Activated CD8-positive, alpha-beta T cell treated with anti-CD3 and anti-CD28 coated beads, Interleukin-2, amount 10 ng/mL, durations not matched to agents 7 days and 5 days (primary cell): ENCODE measurements at places on chromosomes 5 and 9.

GRCh38 chr9:7996558-7996957 is 197.0 kb upstream of the DMAC1 start:
- no peak for DNase-seq

DNA sequence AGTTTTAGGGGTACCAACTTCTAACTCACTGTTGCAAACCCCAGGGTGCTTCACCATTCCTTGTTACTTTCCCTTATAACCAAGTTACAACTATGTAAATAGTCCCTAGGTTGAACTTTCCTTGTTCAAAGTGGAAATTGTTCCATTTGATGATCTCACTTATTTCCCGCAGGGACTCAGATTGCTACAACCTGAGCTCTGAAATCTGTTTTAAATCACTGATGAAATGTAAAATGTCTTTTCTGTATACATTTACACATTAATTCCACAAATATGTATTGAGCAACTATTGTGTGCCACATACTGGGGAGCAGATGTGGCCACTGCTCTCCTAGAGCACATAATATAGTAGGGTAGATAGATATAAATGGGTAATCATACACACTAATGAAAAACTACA is 69.1 kb upstream of the TARS1 start:
- no peak for DNase-seq

DNA sequence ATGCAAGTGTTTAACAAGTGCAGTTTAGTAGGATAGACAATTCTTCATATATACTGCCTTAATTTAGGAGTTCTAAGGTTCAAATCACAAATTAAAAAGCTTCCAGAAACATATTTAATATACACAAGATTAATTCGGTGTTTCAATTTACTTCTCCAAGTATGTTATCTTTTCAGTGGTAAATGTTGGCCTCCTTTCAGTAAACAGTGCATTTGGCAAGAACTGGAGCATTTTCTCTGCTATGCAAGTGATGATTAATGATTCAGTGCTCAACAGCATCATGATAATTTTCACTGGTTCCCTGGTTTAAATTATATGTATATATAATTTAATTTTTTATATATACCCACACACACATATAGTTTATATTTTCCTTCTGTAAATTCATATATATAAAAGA is 541.7 kb downstream of the EFNA5 start:
- no peak for DNase-seq

- no peak for DNase-seq
Observed at GRCh38 chr5:36392186-36392585, 90.5 kb upstream of the RANBP3L start.

- DNase-seq: no peak
Observed at GRCh38 chr9:85658716-85659115, 83.0 kb downstream of the AGTPBP1 start.

DNA sequence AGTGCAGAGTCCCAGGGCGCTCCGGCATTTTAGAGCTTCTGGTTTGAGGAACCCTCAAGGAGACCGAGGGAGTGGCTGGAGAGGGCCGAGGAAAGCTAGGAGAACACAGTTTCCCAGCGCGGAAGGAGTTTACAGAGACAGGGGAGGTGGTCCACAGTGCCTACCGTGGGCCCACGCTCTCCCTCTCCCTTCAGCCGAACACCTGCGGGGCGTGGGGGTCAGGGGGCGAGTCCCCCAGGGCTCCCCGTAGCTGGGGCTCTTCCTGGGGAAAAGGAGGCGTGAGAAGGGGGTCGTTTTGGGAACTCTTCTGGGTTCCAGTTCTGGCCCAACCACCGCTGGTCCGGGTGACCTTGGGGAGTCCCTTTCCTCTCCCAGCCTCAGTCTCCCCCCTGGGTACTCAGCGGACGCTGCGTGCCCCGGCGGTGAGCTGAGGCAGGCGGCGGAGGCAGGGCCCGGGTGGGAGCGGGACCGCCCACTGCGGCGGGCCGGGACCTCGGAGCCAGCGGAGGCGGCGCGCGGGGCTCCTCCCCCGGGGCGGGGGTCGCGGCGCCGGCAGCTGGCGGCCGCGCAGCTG is 368 bp upstream of the FRMPD1 start:
- DNase-seq: no peak

DNA sequence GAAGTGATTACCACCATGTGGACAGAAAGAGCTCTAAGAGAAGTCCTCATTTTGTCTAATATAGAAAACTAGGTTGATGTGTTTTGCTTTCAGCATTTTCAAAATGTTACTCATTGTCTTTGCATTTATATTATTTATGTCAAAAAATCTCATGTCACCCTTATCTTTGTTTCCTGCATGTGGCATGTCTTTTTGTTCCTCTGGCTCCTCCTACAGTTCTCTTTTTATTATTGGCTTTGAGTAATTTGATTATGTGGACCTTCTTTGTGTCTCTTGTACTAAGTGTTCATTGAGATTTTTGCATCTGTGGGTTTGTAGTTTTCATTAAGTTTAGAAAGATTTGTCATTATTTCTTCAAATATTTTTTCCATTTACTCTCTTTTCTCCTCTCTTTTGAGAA is 58.8 kb downstream of the GNG10 start:
- DNase-seq: no peak

GRCh38 chr9:131617611-131618010 is 72.3 kb downstream of the PRRT1B start:
- no peak for DNase-seq

DNA sequence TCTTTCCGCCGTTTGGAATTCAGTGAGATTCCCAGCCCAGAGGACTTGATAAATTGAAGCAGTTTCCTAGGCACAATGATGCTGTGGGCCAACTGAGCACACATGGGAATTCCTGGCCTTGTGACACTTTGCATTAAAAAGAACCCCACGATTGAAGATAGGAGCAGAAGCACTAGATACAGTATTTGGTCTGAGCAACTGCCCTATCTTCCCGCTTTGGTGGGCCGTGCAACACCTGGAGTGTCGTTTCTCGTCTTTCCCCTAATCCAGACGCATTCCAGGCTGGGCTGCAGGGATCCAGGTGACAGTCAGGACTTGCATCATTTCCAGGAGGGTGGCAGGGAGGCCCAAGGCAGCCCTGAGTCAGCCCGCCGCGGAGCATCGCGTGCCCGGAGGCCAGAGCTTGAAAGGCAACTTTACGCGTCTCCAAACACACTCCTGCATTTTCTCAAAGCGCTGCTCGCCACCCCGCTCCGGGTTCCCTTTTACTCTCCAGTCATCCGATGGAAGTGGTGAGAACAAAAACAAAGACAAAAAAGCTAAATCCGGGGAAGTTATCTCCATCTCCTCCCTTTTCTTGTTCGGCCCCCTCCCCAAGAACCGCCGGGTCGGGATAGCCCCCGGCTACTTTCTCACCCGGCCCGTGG is 753 bp upstream of the STC2 start:
- DNase-seq: peak; percentile 42

GRCh38 chr5:38789777-38790176 is 56.0 kb upstream of the OSMR start:
- DNase-seq: no peak

DNA sequence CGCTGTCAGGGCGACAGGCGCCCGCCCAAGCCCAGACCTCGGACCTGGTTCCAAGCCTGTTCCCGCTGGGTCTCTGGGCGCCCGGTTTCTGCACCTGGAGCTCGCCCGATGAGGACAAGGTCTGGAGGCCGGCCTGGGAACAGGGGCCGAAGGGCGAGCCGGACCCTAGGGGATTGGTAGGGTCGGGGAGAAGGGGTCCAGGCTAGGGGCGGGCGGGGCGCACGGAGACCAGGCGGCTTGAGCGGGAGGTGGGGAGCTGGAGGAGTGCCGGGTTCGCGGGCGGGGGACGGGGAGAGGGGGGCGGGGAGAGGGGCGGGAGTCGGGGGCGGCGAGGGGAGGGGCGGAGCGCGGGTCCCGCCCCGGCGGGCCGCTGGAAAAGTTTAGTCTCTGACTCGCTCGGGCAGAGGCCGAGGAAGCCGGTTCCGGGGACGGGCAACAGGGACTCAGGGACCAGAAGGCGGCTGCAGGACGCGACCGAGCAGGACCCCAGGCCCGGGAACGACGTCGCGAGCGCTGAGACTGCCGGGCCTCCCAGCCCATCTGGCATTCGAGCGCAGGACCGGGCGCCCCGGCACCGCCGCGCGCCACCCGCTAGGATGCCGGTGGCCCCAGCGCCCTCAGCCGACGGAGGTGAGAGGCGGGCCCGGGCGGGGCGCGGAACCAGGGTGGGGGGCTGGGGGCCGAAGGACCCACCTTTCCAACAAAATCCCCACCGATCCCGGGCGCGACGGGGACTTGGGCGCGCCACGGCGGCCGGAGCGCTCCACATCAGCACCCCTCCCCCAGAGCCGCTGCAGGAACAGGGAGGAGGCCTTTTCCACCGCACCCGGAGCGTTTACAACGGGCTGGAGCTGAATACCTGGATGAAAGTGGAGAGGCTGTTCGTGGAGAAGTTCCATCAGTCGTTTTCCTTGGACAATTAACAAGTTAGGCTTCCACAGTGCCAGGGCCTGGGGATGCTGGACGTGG is at the start of gene S1PR3:
Gene S1PR3 (plus strand): TSS at position 403 of the 969 bp plus-strand sequence. CDS start 9,733 bp downstream, outside the sequence.
- DNase-seq: no peak

GRCh38 chr9:127463911-127464310 is 12.6 kb downstream of the LRSAM1 start:
- no peak for DNase-seq

GRCh38 chr9:127030814-127031740 is 91.4 kb downstream of the ANGPTL2 start:
- DNase-seq: no peak

DNA sequence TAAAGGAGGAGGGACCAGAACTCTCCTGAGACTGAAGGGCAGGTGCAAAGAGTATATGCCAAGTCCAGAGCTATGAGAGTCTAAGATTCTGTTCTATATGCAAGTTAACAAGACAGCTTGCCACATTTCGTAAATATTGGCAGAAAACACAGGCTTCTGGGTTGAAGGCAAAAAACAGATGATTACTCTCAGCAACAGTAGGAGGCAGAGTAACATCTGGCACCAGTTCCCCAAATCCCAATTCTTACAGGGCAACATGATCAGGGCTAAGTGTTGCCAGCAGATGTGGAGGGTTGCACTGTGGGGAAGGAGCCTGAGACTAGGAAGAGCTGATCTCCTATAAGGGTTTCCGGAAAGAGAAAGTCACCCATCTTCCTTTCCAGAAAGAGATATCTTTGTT is 179.4 kb downstream of the PJA2 start:
- DNase-seq: no peak

DNA sequence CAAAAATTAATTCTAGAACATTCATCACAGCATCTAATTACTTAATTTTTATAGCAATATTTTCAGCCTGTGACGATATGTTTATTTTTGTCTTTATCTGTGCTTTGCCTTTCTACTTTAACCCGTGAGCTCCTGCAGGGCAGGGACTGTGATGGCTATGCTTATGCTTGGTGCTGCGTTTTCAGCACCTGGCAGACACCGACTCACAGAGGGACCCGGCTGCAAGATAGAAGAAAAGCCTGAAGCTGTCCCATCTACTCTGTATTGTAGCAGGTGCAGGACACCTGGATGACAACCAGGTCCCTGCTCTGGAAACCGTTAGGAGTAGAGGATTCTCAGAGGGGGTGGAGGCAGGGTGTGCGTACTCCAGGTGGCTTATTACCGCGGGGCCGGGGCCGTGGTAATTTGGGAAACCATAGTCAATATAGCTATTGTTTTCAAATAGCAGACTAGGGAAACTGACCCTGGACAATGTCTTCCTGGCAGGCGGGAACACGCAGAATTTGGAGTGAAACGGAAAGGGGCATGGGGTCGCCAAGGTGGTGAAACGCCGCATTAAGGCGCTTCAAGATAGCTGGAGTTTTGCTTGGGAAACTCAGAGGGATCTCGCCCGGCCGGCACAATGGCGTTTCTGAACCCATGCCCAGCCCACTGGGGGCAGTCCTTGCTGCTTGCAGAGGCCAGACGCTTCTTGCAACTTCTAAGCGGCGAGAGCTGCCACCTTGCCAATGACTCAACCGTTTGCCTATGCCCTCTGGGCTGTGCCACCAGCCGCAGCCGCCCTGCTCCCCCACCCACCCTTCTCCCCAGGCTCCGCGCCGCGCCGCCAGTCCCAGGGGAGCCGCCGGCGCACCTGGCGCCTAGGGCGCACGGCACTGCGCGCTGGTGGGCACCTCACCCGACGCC is 140.1 kb upstream of the PALM2AKAP2 start:
- DNase-seq: no peak

DNA sequence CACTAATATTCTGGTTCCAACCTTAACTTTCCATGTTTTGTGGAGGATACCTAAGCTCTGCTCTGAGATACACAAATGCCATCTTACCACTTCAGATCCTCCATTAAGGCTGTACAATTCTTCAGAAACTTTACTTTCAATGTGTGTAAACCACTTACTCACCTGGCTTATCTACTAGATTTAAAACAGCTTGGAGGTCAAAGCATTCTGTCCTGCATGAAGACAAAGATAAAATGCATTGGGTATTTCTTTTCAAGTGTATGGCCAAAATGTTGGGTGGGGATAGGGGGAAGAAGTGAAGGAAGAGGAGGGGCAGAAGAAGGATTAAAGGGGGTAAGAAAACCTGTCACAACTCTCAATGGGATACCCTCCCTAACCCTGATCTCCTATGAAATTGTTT is 939 bp downstream of the GOLGA1 start:
- no peak for DNase-seq

DNA sequence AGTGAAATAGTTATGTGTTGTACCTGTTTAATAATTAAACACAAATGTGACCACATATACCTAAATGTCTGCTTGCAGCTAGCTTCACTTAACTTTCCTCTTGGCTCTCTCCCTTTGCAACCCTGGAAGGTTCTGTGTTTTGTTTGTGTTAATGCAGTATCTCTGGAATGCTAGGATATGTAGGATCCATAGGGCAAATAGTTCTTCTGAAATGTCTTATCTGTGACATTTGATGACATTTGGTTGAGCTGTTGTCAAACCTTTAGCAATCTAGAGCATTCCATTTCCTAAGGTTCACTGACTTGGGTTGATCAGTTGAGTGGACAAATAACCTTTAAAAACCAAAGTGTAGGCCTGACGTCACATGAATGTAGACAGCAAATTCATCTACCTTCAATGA is 21.8 kb downstream of the CTNNA1 start:
- DNase-seq: no peak

DNA sequence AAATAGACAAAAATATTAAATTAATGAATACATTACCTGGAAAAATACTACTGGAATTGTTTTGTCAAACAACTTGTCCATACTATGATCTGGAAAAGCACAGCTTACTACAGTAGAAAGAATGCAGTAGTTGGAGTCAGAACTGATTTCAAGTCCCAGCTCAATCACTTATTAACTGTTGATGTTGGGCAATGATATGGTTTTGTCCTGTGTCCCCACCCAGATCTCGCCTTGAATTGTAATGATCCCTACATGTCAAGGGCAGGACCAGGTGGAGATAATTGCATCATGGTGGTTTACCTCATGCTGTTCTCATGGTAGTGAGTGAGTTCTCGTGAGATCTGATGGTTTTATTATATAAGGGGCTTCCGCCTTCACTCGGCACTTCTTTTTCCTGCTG is 247.5 kb downstream of the CD180 start:
- DNase-seq: no peak

DNA sequence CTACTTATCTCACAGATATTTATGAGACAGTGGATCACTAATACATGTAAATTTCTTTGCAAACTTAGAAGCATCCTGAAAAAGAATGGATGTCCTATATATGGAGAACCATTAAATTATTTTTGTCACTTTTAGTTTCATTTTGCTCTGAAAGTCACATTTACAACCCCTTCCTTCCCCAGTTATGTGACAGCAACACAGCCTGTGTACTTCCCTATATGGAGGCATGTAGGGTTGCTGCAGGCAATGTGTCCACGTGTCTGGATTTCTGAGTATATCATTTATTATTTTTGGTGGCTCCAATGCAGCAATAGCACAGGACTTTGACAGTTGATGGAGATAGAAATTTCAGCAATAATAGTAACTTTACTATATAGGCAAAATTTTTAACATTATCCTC is 156.4 kb downstream of the ST8SIA4 start:
- no peak for DNase-seq

- DNase-seq: no peak
Observed at GRCh38 chr9:106958955-106959657, 96.1 kb downstream of the ZNF462 start.

- no peak for DNase-seq
Observed at GRCh38 chr5:32029781-32030180, 144.3 kb downstream of the GOLPH3 start.
